ENCODE measurements at places on chromosomes 16 and 17.

DNA sequence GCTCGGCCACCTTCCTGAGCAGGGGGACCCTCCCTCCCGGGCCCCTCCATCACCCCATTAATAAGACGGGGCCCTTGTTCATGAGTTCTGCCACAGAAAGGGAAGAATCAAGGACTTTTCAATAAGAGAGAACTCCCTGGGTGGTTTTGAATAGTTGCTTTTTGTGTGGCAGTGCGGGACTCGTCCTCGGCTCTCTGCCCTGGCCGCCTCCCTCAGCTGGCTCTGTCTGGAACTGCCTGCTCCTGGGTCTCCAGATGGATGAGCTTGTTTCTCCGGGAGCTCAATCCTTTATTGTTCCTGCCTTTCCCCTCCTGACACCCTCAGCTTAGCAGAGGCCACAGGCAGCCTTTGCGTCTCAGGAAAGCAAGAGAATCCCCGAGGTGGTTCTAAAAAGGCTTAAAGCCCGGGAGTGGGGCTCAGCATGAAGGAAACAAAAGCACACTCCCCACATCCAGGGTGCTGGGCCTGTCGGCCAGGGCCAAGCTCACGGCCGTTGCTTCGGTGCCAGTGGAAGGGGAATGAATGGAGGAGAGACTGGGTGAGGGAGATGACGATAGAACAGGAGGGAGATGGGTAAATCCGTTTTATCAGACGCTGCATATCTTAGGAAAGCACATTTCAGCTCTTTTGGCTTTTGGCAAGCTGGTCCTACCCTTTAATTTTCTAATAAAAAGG lies 60.2 kb downstream of the RAI1 start:
- DNase-seq, result no peak

- DNase-seq, result no peak
Measured at GRCh38 chr17:31997005-31997404, 10.2 kb upstream of the LRRC37B start.

- no peak for DNase-seq
Measured at GRCh38 chr17:65774787-65775186, 213.3 kb upstream of the AXIN2 start.

DNA sequence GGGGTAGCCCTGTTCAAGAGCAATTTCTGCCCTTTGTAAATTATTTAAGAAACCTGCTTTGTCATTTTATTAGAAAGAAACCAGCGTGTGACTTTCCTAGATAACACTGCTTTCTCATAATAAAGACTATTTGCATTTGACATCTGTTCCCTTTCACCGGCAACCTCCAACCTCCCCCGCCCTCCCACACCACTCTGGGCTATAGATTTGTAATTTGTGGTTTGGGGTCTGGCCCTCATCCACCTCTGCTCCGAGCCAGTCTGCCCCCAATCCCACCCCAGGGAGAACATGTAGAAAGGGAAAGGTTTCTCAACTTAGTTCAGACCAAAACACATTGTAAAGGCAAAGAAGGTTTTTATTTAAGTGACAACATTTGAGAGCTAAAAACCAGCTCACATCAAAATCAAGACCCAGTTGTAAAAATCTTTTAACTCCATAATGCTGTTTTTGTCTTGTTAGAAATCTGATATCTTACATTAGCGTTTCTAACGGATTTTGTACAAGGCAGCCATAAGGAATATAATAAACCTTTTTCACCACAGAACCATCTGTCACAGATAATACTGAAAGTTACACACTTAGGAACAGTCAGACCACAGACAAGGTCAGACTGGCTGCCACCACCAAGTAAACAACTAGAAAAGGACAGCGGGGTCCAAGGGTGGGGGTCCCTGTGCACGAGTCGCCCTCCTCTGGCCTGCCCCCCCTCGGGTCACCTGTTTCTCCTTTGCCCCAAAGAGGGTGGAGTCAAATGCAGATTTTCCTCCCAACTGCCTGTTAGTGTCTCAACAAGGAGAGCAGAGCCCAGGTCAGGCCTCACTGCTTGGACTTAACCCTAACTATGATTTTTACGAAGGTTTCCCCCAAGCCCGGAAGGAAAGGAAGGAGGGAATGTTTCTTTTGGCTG lies 6.9 kb downstream of the PIMREG start:
- no peak for DNase-seq

GRCh38 chr17:81337476-81337879 lies 42.4 kb upstream of the SLC38A10 start:
- no peak for DNase-seq

DNA sequence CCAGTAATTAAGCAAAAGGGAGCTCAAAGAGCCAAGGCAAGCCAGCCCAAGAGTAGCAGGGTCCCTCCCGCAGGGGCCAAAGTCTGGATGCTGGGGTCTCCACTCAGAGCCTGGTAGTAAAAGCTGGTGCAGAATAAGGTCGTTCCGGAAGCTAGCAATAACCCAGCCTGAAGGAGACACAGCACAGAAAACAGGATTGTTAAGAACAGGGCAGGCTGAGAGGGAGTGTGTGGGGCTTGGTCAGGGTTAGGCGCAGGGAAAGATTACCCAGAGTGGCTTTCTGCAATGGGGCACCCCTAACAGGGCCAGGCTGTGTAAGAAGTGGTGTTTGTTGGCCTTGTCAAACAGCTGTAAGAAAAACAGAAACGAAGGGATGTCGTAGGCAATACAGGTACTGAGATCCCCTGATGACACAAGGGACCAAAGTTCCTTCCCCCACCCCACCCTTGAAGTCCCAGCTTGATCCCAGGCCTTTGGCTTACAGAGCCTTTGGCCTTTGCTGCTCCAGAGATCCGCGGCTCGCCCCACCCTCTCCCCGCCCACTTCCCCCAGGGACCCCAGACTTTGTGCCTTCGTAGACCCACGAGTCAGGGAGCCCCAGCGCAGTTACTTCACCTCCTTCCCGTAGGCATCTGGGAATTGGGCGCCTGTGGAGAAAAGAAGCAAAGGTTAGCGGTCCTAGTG lies 712 bp downstream of the TMEM256 start:
- no peak for DNase-seq

GRCh38 chr16:58345574-58346354 lies 46.5 kb upstream of the GINS3 start:
- DNase-seq, result no peak

DNA sequence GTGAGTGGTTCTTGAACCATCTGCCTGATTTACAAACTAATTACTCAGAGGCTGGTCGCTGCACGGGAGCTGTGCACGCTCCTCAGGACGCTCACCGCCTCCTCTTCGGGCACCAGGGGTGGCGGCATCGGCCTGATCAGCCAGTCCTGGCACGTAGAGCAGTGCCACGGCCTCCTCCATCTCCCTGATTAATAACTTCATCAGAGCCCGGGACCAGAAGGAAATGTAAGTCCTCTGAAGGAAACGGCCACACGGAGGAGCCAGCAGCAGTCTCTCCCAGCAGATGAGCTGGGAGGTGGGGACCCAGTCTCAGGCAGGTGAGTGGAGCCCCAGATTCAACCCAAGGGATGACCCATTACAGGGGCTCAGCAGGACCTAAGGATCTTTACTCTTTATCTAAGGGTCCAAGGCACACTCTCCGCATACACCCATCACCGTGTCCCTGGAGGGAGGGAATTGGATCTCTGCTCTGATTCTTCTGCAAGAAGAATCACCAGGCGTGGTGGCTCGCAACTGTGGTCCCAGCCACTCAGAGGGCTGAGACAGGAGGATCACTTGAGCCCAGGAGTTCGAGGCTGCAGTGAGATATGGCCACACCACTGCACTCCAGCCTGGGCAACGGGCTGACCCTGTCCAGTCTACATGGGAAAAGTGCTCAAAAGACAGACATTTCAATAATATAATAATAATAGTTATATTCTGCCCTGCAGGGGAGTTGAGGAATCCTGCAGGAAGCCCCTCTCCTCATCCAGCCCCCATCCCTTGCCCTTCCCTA lies 366.5 kb downstream of the SEC14L1 start:
- DNase-seq, result no peak

- no peak for DNase-seq
Measured at GRCh38 chr17:29677221-29677791, 54.6 kb upstream of the CORO6 start.

DNA sequence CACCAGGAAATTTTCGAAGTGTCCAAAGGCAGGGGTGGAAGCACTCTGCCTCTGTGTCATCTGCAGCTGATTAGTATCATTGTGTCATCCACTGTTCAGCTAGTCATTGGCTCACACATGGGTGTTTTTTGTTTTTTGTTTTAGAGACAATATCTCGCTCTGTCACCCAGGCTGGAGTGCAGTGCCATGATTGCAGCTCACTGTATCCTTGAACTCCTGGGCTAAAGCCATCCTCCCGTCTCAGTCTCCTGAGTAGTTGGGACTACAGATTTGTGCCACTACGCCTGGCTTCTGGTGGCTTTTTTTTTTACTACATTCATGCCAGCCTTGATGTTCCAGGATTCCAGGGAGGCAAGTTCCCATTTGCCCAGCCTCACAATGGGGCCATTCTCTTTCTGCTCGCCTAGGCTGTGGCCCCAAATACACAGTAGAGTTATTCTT lies 32.5 kb upstream of the MYO18A start:
- DNase-seq, result no peak

GRCh38 chr16:4381072-4381934 lies 9.7 kb downstream of the VASN start:
- DNase-seq, result no peak

DNA sequence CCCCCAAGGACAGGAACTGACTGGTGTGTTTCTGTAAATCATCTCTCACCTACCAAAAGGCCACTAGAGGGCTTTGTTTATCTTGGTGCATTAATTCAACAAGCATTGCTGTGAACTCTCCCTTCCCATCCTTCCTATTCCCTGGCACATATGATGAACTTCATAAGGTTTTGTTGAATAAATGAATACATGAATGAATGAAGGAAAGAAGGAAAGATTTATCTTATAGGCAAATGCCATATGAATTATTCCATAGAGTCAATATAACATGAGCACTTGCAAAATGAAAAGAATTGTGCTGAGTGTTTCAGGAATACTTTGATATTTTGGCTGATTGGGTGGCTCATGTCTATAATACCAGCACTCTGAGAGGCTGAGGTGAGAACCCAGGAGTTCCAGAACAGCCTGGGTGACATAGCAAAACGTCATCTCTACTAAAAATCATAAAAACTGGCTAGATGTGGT lies 4.3 kb downstream of the SPDYE4 start:
- no peak for DNase-seq

DNA sequence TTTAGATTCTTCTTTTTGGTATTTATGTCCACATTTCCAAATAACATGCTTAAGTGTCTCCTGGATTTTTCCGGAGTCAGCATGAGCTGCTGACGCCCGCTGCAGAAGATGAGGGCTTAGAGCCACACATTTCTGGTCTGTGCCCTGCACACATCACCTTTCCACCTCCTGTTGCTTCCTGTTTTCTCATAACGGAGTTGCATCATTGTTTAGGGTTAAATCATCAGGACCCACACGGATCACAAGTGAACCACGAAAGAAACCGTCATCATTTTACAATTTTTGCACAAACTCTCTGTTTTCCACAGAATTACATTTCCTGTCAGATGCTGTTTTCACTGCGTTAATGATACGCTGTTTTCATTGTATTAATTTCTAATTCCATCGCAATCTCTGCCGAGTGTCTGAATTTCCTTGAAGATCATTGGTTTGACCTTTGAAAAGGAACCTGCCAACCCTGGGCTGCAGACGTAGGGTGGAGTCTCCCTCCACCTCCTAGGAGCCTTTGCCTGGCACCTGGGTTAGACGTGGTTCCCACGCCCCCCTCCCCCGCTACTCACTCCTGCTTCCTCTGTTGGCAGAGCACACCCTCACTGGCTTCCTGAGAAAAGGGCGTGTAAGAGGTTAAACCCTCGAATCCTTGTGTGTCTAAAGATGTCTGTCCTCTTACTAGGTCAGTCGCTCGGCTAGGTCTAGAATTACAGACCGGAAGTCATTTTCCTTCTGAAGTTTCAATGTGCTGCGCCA lies 68.2 kb downstream of the RNF213 start:
- no peak for DNase-seq

GRCh38 chr17:7018331-7018964 lies 4.4 kb upstream of the BCL6B start:
- DNase-seq, result no peak

DNA sequence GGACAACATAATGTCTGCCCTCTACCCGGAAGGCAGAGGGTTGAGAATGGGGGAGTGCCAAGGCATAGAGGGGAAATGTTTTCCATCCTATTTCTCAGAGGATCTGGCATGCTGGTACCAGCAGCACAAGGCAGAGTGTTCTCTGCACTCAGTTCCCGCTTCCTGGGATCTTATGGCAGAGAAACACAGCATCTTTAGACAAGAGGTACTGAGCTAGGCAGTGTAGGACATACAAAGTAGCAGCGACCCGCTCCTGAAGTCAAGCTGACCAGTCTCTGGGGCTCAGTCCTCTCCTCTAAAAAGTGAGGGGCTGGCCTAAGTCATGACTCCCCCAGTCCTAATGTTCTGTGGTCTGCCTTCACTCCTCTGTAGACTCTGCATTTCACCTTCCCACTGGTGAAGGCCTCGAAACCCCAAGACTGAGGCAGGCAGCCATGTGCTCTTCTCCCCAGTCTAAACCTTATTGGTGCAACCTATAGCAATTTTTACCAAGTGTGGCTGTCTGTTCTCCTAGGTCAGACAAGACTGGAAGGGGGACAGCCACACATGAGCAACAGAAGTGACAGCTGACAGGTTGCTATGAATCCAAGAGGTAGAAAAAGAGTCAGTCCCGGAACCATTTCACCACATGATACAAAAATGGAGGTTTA lies 11.3 kb upstream of the TSPOAP1 start:
- DNase-seq, result no peak

GRCh38 chr17:2847381-2848333 lies 51.4 kb downstream of the RAP1GAP2 start:
- no peak for DNase-seq

GRCh38 chr17:22221344-22221743 lies 529.0 kb downstream of the KCNJ18 start:
- no peak for DNase-seq

GRCh38 chr17:77428749-77429368 lies 288.1 kb downstream of the SEC14L1 start:
- no peak for DNase-seq

DNA sequence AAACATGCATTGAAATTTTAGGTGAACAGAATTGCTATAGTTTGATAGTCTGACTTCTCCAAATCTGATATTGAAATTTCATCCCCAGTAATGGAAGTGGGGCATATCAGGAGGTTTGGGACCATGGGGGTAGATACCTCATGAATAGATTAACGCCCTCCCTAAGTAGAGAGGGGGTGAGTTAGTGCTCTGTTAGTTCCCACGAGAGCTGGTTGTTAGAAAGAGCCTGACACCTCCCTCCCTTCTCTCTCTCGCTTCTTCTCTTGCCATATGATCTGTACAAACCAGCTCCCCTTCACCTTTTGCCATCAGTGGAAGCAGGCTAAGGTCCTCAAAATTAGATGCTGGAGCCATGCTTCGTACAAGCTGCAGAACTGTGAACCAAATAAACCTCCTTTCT lies 78.8 kb downstream of the BRIP1 start:
- DNase-seq, result no peak

DNA sequence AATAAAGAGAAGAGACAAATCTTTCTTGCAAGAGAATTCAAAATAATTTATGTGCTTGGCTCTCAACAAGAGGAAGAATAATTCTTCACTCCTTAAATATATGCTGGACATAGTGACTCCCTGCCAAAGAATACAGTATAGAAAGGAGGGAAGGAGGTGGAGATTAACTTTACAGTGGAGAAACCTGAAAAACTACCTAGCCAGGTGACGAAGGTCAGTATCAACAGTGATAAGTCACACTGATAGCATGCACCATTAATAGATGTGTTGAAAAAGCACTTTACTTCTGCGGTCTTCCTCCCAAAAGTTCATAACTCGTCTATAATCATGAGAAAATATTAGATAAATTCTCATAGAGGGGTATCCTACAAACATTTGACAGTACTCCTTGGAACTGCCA lies 21.4 kb downstream of the CBLN1 start:
- no peak for DNase-seq

All from AG04449 (cell line).